Activated CD8-positive, alpha-beta memory T cell treated with anti-CD3 and anti-CD28 coated beads for 1 hour (primary cell): ENCODE measurements at places on chromosomes 12 and 14.

- no peak for DNase-seq
Measured at GRCh38 chr14:24518851-24519250, 10.8 kb upstream of the CMA1 start.

DNA sequence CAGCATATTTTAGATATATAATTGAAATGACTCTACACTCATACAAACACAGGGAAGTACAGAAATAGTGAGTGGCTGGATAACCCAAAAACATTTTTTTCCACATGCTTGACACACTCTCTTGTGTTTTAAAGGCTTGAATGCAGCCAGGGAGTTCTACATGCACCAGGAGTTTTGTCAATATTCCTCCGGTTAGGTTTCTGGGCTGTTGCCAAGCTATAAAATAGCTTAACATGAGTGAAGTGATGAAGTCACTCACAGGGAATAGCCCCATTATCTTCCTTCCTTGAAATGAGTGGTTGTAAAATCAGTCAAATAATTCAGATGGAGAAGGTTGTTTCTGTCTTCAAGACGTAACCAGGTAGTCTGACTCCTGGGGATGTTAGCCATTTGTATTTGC is 582.7 kb downstream of the SLC6A15 start:
- no peak for DNase-seq

DNA sequence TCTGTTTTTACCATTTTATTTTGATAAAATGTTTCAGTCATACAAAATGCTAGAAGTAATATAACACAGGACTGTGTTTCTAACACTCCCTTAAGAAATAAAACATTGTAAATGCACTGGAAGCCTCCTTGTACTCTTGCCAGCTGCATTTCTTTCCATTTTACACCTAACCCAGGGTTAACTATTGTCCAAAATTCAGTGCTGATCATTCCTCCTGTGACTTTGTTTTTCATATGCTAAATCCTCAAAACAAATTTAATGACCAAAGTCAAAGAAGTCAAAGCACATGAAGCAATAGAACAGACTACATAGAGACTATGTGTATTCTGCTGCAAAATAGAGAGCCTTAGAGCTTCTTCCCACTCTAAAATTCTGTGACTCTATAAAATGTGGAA is 420.3 kb upstream of the PRICKLE1 start:
- no peak for DNase-seq

GRCh38 chr14:63478010-63478409 is 65.2 kb downstream of the PPP2R5E start:
- no peak for DNase-seq

DNA sequence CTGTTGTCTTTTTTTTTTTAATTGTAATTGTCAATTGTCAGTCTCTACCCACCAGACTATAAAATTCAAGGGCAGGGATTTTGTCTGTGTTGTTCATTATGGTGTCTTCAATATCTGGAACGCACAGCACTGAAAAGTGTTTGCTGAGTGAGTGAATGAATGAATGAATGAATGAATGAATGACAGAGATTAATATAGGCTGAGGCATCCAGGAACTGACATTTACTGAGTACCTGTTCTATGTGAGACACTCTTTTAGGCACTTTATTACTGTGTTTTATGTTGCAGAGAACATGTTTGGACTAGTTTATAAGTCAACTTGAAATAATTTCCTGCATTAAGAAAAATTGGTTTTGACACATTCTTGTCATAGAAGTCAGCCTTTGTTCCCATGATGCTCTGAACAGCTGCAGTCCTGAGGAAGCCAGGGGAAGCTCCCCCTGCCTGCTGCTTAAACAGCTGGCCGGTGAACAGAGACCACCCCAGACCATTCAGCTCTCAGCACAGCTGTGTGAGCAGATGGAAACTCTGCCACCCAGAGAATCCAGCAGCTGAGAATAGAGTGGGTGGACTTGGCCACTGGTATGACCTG is 160.7 kb upstream of the CCND2 start:
- no peak for DNase-seq

GRCh38 chr14:56194042-56194441 is 75.8 kb downstream of the PELI2 start:
- DNase-seq: no peak

- DNase-seq: no peak
Measured at GRCh38 chr12:39931231-39931630, 174.7 kb downstream of the SLC2A13 start.

- no peak for DNase-seq
Measured at GRCh38 chr14:28059254-28059653, 707.3 kb upstream of the FOXG1 start.

GRCh38 chr12:92362785-92363184 is 217.1 kb upstream of the BTG1 start:
- DNase-seq: no peak

GRCh38 chr12:92439420-92439805 is 263.4 kb upstream of the PLEKHG7 start:
- no peak for DNase-seq

DNA sequence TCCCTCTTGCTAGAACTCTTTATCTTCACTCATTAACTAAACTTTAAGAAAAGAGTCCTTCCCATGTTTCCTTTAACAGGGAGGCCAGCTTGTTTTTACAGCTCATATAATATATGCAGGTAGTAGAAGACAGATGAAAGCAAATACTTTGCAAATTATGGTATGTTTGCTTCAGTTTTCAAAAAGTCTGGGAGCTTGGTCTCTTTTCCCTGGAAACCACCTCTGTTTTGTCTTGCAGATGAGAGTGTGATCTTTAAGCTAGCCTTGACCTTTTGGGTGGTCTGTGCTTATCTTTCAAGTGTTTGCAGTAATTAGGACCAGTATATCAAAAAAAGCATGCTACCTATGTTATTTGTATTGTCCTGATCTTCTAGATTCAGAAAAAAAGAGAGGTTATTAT is 62.7 kb downstream of the ERC1 start:
- no peak for DNase-seq
